NCI-H524 treated with DMSO at 0.1 percent for 48 hours (cell line): ENCODE measurements at places on chromosomes 2 and 18.

DNA sequence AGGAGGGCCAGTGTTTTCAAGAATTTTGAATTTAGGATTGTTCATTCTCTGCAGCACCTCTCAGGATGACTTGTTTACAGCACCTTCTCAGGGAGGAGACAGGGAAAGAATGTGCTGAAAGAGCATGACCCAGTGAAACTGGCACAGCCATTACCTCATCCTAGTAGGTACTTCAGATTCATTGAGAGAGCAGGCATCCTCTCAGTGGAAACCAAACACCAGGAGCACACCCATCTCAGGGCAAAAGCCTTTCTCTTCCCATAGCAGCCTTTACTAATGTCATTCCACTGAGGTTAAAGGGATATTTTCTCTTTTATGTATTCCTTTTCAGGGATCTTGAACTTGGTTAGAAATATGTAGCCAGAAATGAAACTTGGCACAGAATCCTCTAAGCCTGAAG, 2.6 kb downstream of the MAP2 start:
- peak; percentile 76 for DNase-seq

GRCh38 chr2:7490672-7491071, 573.5 kb downstream of the RNF144A start:
- DNase-seq = no peak

DNA sequence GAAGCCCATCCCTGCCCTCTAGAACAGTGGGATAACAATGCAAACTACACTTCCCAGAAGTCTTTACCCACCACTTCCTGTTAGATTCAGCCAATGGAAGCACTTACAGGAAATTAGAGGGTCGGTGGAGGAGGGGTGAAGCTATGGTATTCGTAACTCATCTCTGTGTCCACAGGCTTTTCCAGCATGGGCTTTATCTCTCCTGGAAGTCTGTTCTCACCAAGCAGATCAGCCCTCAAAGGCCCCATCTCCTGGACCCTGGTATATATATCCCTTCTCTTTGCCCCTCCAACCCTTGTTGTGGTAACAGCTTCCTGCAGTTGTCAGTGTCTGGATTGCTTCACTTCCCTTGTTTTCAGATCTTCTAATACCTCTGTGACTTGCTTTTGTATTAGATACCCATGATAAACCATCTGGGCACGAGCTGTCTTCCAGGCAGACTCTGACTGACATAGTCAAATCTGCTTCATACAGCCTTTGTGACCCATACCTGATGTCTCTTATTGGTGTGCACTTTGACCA, 475.0 kb upstream of the POU3F3 start:
- DNase-seq = peak; percentile 0

- no peak for DNase-seq
Measured at GRCh38 chr2:25964891-25965290, 17.4 kb downstream of the KIF3C start.

GRCh38 chr2:232038251-232038880, 76.9 kb downstream of the DIS3L2 start:
- no peak for DNase-seq

- DNase-seq = no peak
Measured at GRCh38 chr2:173272849-173273248, 81.8 kb upstream of the CDCA7 start.

- no peak for DNase-seq
Measured at GRCh38 chr2:159123786-159124185, 155.3 kb downstream of the TANC1 start.

- DNase-seq = no peak
Measured at GRCh38 chr2:134926231-134926931, 7.8 kb downstream of the CCNT2 start.

DNA sequence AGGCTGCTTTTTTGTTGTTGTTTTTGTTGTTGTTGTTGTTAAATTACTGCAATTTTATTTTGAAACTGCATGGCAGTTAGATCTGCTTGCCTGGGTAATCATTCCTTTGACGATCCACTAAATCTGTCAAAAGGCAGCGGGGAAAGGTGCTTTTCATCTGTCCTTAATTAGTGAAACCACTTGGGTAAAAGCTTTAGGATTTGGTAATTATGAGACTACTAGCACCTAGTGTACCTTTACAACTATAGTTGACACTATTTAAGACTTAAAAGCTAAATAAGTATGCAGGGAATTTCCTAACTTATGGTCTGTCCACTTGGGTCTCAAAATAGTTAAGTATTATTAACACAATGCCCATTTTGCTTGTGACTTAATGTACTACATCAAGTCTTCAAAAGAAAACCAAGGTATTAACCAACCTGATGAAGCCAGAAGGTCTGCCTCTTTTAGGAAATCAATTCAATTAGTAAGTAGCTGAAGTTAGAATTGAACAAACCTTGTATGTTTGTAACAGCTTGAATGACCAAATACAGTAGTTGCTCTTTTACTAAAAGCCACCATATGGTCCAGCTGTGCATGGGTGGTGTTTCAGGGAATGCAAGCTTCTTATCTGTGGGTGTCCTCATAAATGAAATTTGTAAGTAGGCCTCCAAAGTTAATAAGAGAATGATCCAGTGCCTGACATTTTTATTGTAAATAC, 44.8 kb downstream of the NAB1 start:
- DNase-seq = peak; percentile 44

DNA sequence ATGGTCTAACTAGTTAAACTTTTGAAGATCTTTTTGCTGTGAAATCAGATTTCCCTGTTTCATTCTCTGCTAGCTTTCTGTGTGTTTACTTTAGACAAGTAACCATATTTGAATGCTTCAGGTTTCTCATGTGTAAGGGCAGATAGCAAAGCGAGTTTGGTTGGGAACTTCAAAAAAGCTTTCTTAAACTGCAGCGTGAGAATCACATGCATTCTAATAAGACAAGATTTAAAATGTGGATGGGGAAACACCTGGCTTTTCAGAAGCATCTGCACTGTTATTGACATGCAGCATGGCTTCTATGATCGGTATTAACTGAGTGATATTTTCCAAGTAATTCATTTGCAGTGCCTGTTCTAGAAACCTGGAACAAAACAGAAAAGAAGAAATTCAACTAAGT, 119.3 kb downstream of the ABCA12 start:
- no peak for DNase-seq

GRCh38 chr2:205766779-205767359, 84.6 kb downstream of the NRP2 start:
- DNase-seq = no peak

DNA sequence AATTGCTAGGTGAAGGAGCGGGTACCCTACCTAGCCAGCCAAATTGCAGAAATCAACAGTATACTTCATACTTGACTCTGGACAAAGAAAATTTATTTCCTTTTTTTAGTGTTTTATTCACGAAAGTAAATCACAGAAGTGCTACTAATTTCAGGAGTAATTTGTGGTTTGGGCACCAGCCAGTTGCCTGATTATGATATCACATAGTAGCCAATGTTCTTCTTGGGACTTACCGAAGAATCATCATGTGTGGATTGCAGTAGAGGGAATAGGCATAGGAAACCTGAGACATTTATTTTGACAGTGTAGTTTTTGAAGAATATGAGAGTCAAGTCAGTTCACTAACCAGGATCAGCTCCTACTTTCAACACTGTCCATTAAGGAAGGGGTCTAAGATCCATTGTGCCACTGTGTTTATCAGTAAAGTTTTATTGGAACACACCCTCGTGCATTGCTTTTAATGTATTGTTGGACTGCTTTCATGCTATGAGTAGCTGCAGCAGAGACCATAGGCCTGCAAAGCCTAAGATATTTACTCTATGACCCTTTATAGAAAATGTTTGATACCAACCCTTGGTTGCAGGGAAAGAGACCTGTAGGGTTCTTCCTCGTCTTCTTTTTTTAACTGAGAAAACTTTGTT, 32.1 kb downstream of the TNFRSF11A start:
- no peak for DNase-seq

DNA sequence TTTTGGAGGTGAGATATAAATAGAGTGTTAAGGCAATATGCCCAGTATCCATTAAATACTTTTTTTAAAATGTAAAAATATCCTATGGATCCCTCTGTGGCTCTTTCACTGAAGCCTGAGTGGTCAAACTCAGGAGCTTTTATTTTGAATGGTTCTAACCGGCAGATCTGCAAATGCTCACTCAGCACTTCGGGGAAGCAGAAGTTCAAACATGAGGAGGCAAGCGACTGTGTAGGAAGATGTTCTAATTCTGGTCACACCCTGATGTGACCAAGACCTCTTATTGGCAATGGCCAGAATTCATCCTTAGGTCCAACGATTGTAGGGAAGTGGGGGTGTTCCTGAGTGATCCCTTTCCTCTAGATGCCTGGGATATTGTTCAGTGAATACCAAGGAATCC, 168.8 kb downstream of the CDCA7 start:
- no peak for DNase-seq

- no peak for DNase-seq
Measured at GRCh38 chr2:62338111-62338510, 142.2 kb downstream of the B3GNT2 start.

- no peak for DNase-seq
Measured at GRCh38 chr2:1784087-1784486, 39.8 kb upstream of the PXDN start.

GRCh38 chr2:99398303-99398702, 61.1 kb downstream of the EIF5B start:
- DNase-seq = no peak

GRCh38 chr18:67402543-67402942, 114.0 kb downstream of the DSEL start:
- no peak for DNase-seq

- peak; percentile 8 for DNase-seq
Measured at GRCh38 chr2:206642075-206643025, at the start of gene FAM237A. TSS of gene FAM237A (plus strand) at chr2:206642487. CDS start at chr2:206644237, 1,750 bp downstream.

GRCh38 chr2:200033929-200034328, 78.5 kb downstream of the MAIP1 start:
- DNase-seq = no peak

- DNase-seq = no peak
Measured at GRCh38 chr2:148594216-148594615, 50.3 kb upstream of the EPC2 start.

DNA sequence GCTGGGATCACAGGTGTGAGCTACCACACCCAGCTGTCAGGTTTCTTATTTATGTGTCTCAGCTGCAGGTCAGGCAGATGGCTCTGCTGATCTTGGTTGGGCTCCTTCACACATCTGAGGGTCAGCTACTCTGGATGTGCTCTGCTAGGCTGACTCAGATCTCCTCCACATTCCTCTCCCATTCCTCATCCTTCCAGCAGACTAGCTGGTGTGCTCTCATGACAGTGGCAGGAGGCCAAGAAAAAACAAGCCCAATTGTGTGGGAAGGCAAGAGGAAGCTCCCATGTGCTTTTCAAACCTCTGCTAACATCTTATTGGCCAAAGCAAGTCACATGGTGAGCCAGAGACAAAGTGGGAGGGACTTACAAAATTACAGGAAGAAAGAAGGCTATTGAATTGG, 11.7 kb upstream of the MSH6 start:
- no peak for DNase-seq

GRCh38 chr2:146227152-146228019, 1617.4 kb upstream of the ACVR2A start:
- no peak for DNase-seq

DNA sequence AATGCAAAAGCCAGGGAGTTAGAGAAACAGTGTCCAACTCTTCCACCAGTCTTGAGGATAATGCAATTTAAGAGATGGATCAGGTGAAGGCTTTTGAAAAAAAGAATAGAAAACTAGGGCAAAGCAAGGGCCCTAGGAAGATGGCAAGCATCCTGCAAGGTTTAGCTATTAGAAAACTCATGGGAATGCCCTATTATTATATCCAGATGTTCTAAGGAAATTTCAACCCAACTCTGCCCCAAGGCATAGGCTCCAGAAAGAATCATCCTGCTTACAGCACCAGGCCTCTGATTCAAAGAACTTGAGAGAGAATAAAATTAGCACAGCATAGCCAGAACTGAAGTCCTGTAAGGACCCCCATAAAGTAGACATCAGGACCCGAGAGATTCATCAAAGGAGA, 68.1 kb downstream of the EN1 start:
- no peak for DNase-seq

DNA sequence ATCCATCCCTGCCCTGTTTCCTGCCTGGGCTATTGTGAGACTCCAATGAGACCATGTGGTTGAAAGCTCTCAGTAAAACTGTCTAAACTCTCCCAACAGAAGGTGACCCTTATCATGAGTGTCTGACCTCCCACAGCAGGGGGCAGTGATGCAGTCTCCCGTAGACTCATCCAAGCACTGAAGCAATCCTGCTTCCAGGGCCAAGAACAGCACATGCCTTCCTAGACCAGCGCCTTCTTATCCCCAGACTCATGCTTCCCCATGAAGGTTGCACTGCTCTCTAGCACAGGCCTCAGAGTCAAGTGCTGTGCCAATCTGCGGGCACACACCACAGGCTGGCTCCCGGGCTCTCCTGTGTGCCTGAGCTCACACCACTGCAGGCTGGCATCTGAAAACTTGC, 112.3 kb downstream of the TNS1 start:
- DNase-seq = no peak

DNA sequence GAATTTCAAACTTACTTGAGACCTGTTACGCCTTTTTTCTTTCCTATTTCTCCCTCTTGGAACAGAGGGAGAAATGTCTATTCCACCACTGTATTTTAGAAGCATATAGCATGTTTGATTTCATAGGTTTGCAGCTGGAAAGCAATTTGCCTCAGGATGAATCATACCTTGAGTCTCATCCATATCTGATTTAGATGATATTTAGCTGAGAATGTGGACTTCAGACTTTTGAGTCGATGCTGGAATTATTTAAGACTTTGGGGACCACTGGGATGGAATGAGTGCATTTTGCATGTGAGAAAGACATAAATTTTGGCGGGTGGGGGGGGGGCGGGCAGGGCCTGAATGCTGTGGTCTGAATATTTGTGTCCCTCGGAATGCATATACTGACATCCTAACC, 282.7 kb upstream of the STON1 start:
- no peak for DNase-seq

- DNase-seq = no peak
Measured at GRCh38 chr2:19868701-19869580, 32.8 kb downstream of the TTC32 start.

GRCh38 chr18:66393463-66393862, 210.4 kb downstream of the CDH19 start:
- DNase-seq = no peak

DNA sequence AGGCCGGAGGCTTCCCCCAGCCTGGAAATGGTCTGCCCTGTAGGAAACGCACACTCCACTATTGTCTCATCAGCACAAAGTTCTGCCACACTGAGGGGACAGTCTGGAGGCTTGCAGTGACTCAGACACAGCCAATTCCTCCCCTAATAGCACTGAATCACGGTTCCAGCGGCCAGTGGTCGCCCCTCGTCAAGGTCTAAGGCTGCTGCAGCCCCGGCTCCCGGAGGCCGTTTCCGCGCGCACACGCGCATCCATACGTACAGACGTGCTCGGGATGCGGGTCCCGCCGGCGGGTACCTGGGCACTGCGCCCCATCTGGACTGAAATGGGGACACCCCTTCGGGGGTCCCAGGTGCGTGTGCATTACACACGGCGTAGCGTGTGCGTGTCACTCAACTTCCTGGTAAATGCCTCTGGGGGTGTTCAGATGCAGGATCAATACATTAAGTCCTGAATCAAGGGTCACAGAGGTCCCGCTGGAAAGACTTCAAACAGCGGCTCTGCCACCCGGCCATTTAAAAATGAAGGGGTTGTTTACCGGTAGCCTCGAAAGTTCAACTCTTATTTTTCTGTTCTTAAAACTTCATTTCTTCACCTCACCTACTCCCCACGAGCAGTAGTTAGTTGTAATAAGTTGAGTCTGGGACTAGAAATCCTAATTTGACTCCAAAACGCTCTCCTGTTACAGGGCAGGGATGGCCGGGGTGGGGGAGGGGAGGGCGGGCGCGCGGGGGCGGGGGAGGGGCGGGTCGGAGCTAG, 572 bp upstream of the ZNF516 start:
- DNase-seq = no peak

- no peak for DNase-seq
Measured at GRCh38 chr2:236928380-236929037, 157.2 kb upstream of the COPS8 start.
